ENCODE measurements at places on chromosomes 2 and 18.

DNA sequence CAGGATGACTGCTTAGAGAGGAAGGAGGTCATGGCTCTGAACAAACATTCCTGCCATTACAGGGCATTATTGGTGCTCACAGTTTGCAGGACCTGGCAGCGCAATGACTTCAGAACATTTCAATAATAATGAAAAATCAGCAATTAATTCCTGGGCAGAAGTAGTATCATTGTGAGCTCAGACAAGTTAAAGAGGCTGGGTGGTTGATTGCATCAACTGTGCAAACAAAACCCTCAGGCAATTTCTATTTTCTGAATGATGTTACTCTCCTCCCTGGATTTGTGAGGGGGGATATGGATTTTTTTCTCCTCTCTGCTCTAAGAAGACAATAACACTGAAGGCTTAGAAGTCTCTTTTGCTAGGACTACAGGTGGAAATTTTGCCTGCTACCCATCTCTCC lies 168.1 kb upstream of the TACR1 start:
- no peak for DNase-seq

- DNase-seq = no peak
Observed at GRCh38 chr2:144307711-144308110, 212.2 kb downstream of the ZEB2 start.

DNA sequence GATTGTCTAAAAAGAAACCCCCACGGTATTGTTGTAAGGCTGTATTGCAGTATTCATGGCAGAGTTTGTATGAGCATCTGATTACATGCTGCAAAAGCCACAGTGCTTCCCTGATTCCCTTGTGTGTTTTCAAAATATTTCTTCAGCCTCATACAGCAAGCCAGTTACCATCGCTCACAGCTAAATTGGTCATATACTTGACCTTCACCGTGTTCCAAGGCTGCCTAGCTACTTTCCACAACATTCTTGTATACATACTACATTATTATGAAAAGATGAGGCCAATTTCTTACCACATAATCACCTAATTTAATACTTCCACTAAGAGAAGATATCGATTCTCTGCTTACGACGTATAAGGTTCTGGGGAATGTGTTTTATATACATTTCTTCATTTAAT lies 576.3 kb upstream of the CNTNAP5 start:
- DNase-seq = no peak

DNA sequence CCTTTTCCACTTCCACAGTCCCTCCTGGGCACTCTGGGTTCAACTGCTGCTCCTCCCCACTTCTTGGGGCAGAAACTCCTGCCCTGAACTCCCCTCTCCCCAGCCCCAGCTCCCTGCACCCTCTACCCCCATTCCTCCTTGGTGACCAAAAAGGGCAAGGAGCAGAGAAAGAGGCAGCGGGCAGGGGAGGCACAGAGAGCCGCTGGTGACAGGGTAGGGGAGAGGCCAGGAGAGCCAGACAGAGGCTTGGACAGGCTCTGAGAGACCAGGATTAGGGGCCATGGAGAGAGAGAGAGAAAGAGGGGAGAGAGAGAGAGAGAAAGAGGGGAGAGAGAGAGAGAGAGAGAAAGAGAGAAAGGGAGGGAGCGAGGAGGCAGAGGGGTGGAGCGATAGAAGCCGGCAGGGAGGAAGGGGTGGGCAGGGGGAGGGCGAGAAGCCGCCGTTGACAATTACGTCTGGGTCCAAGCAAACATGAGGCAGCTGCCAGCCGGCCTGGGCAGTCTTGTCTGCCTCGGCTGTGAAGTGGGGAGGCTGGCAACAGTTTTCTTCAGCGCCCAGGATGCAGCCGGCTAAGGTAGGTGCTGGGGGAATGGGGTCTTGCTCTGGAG lies at the start of gene KCNIP3:
TSS of gene KCNIP3 (plus strand) at position 468 of the 608 bp plus-strand sequence. CDS start at position 560, 92 bp downstream.
- no peak for DNase-seq

DNA sequence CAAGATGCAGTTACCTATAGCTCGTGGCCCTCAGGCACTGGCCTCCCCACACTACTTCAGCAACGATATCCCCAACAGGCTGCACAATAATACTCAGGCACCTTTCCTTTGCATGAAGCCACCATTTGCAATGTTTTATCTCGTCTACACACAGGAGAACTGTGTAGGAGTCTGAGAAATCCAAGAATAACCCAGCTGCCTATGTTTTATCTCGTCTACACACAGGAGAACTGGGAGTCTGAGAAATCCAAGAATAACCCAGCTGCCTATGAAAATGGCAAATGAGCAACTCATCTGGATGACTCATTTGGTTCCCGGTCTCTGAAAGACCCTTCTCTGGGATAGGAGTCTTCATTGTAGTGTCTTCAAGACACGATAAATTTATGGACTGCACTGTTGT lies 18.3 kb upstream of the LNPK start:
- DNase-seq = no peak

DNA sequence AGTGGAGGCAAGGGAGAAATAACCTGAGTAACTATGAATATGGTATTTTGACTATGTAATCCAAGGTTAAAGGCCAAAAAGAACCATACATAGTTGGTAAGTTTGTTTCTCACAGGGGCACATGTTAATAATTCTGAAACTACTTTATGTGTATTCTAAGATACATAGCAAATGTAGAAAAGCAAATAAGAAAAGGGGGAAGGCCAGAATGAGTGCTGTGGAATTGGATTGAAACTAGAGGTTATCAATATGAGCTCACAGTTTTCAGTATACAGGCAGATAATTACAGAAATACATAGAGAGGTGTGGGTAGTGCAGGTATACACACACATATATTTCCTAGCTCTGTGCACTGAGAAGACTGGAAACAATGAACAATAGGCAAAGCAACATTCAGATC lies 13.7 kb downstream of the INO80C start:
- no peak for DNase-seq

- no peak for DNase-seq
Observed at GRCh38 chr18:69725009-69725408, 222.7 kb downstream of the CD226 start.

DNA sequence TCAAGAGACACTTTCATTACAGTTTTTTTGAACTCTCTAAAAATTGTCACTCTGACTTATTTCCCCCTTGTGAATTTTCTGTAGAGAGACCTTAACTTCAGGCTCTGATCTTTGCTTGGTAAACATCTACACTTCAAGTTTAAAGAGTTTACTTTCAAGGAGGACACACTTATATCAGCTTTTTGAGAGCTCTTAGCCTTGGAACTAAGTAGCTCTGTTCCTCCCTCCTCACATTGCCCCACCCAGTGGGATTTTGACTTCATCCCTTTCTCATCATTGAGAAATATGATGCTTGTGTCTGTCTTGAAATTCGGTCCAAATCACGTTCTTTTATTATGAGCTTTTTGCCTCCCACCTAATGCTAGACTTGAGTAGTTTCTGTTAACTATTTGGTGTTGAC lies 433.4 kb upstream of the MEIS1 start:
- DNase-seq = no peak

DNA sequence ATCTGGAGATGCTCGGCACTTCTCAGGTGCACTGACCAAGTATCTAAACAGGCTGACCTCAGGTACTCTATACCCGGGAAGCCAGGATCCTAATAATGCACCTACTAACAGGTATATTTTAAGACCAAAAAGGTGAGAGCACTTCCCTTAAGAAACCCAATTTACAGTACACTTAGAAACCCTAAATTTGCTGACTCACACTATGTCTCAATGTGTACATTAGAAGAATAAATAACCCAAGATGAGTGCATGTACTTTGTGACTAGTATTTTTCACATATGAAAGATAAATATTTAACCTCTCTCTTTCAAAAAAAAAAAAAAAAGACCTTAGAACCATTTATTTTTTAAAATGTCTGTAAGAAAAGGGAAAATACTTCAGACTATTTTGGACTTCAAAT lies 118.8 kb downstream of the ZNF516 start:
- DNase-seq = no peak

DNA sequence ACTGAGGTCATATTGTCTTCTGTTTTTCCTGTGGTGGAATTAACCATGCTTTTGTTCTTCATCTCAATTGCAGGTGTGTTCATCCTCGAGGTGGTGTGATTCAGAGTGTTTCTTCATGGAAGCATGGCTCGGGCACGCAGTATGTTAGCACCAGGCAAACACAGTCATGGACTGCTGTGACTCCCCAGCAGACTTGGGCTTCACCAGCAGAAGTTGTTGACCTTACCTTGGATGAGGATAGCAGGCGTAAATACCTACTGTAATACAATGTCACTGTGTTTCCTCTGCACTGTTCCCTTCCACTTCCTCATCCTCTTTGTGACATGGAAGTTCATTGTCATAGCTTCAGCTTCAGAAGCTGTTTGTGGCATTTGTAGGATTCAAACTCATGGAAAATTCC lies 158.7 kb downstream of the HAUS1 start:
- DNase-seq = no peak

DNA sequence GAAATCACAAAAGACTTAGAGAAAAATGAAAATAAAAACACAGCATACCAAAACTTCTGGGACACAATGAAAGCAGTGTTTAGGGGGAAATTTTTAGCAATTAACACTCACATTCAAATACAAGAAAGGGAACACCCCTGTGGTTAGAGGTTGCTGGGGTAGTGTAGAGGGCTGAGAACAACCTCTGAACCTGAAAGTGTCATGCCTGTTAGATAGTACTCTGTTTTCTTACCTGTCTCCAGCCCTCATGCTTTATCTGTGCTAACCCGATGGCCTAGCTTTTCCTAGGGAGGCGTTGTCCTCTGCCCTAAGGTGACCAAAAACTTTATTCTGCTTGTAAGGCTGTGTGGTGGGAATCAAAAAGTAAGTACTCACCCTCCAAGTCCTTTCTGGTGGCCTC lies 122.6 kb upstream of the OTX1 start:
- no peak for DNase-seq

- no peak for DNase-seq
Observed at GRCh38 chr2:96856776-96857666, 795 bp downstream of the ANKRD39 start.

DNA sequence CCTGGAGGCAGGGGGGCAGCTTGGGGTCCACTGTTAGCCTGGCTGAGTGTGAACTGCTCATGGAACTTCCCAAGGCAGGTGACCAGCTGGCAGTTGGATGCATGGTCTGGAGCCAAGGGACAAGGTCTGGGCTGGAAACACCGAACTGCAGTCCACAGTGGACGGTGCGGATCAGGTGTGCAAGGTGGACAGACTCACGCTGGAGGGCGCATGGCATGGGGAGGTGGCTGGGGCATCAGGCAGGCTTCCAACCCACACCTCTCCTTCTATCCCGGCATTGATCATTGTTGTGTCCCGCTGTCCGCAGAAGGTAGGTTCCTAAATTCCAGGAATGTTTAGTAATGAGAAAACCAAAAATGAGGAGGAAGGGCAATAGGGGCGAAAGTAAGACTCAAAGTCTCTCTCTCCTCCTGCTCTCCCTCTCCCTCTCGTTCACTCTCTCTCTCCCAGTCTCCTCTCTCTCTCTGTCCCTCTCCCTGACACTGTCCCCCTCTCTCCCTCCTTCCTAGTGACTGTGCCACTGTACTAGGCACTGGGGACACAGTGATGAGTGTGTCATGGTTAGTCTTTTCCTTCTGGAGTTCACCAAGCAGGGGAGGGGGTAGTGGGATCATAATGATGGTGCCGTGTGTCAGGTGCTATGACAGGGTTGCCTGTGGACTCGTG lies 30.3 kb upstream of the LPIN1 start:
- DNase-seq = no peak

DNA sequence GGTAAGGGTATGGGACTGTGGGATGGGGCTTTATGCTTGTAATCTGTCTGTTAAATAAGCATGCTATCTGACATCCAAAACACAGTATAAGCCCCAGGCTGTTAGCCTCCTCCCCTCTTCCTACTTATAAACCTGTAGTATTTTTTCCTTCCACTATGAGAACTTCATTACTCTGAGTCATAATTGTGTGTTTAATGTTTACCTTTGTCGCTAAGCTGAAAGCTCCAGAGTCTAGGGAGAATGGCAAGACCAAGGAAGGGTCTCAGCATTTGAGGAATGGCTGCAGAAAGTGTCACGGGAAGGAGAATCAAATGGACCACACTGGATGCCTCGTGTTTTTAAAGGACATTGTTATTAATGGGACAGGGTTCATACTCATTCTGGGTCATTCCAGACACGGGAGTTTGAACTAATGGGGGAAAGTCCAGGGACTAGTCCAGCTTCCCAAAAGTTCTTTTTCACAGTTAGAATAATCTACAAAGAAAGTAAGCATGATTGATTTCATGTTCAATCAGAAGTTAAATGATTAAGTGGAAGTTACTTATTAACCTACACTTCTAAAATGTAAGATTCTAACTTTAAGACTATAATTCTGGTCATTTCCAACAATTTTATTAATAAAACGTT lies 292.2 kb downstream of the AFF3 start:
- no peak for DNase-seq

DNA sequence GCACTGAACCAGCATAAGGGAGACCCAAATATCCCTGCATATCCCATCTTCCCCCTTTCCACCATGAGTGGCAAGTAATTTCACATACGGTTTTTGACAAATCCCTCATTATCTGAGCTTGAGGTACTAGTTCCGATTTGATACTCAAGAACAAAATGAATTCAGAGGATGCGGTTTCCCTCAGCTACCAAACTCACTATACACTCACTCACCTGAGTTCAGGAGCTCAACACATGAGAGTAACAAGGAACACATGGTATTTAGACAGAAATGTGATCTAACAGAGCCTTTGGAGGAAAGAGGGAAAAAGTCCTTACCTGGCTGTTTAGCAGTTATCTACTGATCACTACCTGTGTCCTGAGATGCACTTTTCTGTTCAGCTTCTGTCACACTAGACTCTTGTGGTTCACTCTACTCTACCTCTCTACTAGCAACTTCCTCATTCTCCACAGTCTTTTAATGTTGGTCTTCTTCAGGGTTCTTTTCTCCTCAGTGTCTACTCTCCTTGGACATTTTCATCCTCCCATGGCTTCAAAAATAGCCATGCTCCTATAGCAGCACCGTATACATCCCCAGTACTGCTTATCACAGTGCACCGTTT lies 25.1 kb downstream of the ASXL2 start:
- DNase-seq = no peak

DNA sequence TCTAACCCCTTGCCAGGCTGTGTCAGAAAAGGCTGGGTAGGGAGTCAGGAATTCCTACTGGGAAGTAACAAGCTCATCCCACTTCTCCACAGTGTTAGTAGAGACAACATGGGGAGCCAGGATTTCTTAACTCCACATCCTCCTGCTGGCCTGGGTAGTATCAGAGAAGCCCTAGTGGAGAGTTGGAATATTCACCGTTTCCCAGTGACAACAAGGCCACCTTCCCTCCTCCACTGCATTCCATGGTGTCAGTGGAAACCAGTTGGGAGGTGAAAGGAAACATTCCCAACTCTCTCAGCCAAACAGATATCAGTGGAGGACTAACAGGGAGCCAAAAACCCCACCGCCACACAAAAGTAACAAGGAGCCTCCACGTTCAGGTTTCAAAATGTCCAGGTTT lies 41.2 kb downstream of the SRD5A2 start:
- DNase-seq = no peak

- no peak for DNase-seq
Observed at GRCh38 chr2:109611467-109612095, 2.2 kb downstream of the SEPTIN10 start.

GRCh38 chr2:234164493-234165413 lies 114.3 kb downstream of the SPP2 start:
- DNase-seq = no peak

DNA sequence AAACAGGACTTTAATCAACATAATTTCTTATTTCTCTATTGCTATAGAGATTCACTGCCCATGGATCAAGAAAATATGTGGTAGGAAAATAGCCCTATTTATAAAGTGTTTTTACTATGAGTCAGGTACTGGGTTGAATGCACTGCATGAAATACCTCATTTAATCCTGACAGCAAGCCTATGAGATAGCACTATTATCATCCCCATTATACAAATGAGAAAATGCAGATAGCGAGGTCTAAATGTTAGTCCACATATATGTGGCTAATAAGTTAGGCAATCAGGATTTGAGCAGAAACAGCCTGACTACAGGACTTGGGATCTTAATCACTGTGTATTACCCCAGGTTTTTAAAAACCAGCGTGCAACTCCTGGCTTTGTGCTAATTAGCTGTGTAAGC lies 8.5 kb upstream of the LYPD1 start:
- no peak for DNase-seq
